ENCODE measurements at places on chromosomes 4 and X. TPM values are rescaled to one million over a fixed set of nuclear protein-coding genes. Genes with fewer than 3 reads are reported as not detected.

DNA sequence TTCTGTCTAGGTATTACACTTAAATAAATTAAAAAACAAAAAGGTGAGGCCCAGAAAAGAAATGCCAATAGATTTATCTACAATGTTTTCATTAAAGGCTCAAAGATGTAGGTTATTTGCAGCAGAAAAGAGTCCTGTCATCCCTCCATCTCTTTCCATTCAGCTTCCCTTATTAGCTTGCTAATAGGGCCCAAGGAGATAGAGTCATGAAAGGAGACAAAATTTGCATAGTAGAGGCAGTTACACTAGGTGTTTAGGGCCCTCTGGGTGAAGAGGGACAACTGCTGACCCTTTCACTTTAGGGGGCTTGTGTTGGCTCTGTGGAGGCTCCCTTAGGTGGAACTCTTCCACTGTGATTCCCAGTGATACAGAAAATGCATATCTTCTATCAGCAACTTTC lies 58.4 kb upstream of the TACR3 start:
- H3K27ac ChIP-seq: no peak overlapping the region
- H3K27me3 ChIP-seq: no peaks in the 10 kb centered on the region
- no peak overlapping the region for H3K4me3 ChIP-seq
- no peaks in the 10 kb centered on the region for H3K4me1 ChIP-seq

GRCh38 chrX:148915474-148915873 lies 415.1 kb downstream of the AFF2 start:
- H3K4me3 ChIP-seq: no peak overlapping the region
- H3K4me1 ChIP-seq: no peaks in the 10 kb centered on the region
- DNase-seq: no peak
- no peak overlapping the region for H3K27ac ChIP-seq
- no peaks in the 10 kb centered on the region for H3K27me3 ChIP-seq

DNA sequence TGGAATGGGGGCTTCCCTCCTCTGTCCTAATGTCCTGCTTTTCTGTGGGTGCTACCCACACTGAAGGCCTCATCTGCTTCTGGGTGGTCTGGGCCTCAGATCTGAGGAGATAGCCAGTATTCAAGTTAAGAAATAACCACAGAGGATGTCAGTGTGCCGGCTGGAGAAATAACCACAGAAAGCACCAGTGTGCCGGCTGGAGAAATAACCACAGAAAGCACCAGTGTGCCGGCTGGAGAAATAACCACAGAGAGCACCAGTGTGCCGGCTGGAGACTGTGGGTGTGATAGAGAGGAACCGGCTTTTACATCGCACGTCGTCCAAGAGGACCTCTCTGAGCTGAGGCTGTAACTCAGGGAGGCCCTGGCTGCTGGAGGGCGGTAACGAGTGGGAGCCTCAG lies 65.7 kb upstream of the PSAPL1 start:
- no peaks in the 10 kb centered on the region for H3K4me1 ChIP-seq
- no peak overlapping the region for H3K27ac ChIP-seq

DNA sequence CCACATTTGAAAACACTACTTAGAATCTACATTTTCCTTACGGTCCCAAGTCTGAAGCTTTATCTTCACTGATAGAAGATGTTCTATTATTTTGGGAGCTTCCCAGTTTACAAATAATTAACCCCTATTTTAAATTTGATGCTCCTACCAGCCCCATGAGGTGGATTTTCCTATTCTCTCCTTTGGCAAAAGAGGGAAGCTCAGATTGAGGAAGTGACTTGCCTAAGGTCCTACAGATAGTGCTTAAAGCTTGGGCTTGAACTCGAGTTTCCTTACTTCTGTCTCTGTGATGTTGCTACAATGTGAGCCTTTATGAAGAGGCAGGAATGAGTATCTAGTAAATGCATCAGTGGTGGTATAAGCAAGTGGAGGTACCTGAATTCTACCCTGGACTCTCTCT lies 27.5 kb downstream of the HEPH start:
- no peak for DNase-seq
- no peak overlapping the region for H3K4me3 ChIP-seq
- H3K36me3 ChIP-seq: no peaks in the 10 kb centered on the region
- no peaks in the 10 kb centered on the region for H3K4me1 ChIP-seq
- H3K27ac ChIP-seq: no peak overlapping the region
- H3K27me3 ChIP-seq: peaks cover 12% of the 10 kb centered on the region

DNA sequence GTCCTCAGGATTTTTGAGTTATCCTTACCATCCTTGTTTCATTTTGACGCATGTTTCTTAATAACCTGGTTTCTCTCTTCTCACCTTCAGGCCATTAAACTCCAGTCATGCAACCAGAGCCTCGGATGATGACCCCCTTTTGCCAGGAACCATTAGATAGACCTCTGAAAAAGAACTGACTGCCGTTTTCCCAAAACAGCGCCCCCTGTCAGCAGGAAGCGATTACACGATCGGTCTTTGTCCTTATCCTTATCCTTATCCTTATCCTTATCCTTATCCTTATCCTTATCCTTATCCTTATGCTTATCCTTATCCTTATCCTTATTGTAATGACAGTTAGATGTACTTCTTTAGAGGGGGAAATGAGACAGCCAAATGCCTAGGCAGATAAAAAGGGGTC lies 148.4 kb upstream of the ITM2A start:
- H3K27ac ChIP-seq: no peak overlapping the region
- DNase-seq: no peak
- H3K36me3 ChIP-seq: no peaks in the 10 kb centered on the region
- H3K4me3 ChIP-seq: no peak overlapping the region
- H3K4me1 ChIP-seq: no peaks in the 10 kb centered on the region

DNA sequence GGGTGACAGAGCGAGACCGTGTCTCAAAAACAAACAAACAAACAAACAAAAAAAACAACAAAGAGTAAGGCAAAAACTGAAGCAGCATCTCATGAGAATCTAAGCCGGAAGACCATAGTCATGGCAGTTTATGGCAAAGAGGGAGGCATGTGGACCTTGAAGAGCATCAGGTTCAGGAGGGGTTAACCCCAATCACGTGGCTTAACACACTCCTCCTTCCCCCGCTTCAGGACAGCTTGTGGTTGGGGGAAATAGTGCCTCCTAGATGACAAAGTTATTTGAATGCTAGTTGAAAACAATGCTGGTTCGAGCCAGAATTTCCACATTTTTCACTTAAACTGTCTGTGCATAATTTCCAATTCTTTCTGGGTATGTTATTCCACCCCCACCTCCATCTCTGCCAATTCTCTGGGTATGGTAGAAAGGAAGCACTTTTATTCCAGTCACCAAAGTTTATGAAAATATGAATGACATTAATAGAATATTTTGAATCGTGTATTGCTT lies 11.7 kb upstream of the MAP7D3 start:
- H3K4me3 ChIP-seq: no peak overlapping the region
- no peaks in the 10 kb centered on the region for H3K36me3 ChIP-seq
- no peaks in the 10 kb centered on the region for H3K27me3 ChIP-seq
- H3K4me1 ChIP-seq: peaks cover 13% of the 10 kb centered on the region

DNA sequence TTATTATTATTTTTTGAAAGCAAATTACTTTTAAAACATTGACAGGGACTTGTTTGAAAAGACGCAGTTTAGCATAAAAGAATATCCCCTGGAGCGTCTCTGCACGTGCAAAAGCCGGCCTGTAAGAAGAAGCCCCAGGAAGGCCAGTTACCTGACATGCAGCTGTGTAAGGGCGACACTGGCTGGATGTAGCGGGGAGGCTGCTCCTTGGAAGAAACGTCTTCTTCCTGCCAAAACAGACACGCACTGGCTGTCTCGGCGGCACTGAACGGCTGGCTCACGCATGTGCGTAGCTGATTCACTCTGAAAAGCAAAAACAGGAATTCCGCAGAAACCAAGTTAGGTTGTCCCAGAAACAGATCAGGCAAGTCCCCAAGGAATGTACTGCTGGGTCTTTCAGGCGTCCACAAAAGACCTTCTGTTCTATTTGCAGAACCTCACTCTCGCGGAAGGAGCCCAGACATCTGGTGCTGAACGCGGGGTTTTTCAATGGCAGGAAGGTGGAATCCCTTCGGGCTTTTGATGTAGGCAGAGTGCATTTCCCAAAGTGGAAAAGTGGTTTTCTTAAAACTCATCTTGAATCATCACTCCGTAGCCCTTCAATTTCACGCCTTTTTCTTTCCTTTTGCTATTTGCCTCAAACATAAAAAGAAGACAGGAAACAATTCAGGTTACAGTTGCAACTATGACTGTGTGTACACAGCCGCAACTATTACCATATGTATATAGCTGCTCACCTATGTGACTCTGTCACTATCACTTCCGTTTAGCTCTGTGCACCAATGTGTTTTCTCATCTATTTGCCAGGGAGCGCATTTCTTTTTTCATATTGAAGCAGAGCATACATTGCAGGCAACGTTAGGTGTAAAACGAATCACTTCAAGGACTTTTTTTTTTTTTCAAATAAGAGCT lies 38.1 kb upstream of the ARSH start:
- H3K4me1 ChIP-seq: no peaks in the 10 kb centered on the region
- DNase-seq: no peak
- H3K27me3 ChIP-seq: no peaks in the 10 kb centered on the region
- no peak overlapping the region for H3K4me3 ChIP-seq
- no peak overlapping the region for H3K27ac ChIP-seq

GRCh38 chr4:164320847-164321246 lies 433.1 kb upstream of the SMIM31 start:
- no peaks in the 10 kb centered on the region for H3K36me3 ChIP-seq
- no peaks in the 10 kb centered on the region for H3K27me3 ChIP-seq
- H3K4me3 ChIP-seq: no peak overlapping the region
- no peak overlapping the region for H3K27ac ChIP-seq

Gene TBX22
- total RNA-seq: not detected

Data from heart left ventricle (tissue), 16 donors.